Lung microvascular endothelial cell (primary cell): ENCODE measurements at places on chromosomes 12 and 14.

- no peak for DNase-seq
Measured at GRCh38 chr14:60618241-60618640, 31.0 kb downstream of the SIX1 start.

DNA sequence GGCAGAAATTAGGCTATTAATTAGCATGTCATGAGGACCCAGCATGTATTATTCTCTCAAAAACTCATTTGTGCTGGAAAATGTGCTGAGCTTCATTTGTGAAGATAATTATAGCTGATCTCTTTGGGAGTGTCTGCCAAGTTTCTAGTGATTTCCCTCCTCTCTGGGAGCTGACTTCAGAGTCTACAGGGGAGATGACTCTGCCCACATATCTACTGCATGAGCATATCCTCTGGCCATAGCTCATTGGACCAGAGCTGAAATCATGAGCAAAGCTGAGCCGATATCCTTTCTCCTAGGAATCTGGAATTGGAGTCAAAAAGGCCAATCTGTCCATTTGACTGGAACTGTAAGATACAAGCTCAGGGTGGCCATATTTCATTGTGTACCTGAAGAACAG is 5.9 kb downstream of the CCDC198 start:
- DNase-seq: no peak

- no peak for DNase-seq
Measured at GRCh38 chr12:92529944-92530343, 172.8 kb upstream of the PLEKHG7 start.

DNA sequence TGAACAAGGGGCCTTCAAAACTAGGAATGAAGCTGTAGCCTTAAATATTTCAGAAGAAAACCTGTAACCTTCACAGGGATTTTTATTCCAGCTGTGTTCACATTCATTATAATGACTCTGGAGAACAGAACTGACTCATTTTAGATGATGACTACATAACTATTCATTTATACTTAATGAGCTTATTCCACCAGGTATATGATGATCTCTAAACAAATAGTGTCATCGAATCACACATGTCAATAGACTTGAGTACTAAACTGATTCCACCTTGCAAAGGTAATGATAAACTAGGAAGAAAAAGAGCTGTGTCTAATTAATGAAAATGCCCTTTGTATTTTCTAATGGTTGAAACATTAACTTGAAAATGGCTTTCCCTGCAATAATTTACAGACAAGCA is 433.2 kb downstream of the PDZRN4 start:
- DNase-seq: no peak

- DNase-seq: peak; percentile 73
Measured at GRCh38 chr12:91355150-91356006, 172.8 kb upstream of the DCN start.

DNA sequence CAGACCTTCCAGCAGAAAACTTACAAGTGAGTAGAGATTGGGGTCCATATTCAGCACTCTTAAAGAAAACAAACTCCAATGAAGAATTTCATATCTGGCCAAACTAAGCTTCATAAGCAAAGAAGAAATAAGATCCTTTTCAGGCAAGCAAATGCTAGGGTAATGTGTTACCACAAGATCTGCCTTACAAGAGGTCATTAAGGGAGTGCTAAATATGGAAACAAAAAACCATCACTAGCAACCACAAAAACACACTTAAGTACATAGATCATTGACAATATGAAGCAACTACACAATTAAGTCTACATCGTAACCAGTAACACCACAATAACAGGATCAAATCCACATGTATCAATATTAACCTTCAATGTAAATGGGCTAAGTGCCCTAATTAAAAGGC is 47.1 kb upstream of the CLEC14A start:
- DNase-seq: no peak

GRCh38 chr12:131365821-131366260 is 345.0 kb upstream of the SFSWAP start:
- DNase-seq: no peak

- DNase-seq: no peak
Measured at GRCh38 chr12:25864306-25865276, 93.9 kb upstream of the RASSF8 start.

- no peak for DNase-seq
Measured at GRCh38 chr12:45586486-45586885, 143.0 kb upstream of the ARID2 start.

DNA sequence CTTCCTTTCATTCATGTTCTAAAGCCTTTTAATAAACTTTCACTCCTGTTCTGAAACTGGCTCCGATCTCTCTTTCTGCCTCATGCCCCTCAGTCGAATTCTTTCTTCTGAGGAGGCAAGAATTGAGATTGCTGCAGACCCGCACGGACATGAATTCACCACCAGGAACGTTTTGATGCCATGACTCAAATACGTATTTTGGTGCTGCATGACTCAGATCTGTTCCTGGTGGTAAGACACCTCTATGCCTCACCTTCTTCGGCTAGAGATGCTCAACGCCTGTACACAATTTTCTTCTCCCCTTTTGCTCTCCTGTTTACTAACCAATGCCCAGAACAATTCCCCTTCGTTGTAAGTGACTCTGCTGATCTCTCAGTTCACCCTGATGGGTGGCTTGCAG is 52.0 kb upstream of the RIMBP2 start:
- no peak for DNase-seq

DNA sequence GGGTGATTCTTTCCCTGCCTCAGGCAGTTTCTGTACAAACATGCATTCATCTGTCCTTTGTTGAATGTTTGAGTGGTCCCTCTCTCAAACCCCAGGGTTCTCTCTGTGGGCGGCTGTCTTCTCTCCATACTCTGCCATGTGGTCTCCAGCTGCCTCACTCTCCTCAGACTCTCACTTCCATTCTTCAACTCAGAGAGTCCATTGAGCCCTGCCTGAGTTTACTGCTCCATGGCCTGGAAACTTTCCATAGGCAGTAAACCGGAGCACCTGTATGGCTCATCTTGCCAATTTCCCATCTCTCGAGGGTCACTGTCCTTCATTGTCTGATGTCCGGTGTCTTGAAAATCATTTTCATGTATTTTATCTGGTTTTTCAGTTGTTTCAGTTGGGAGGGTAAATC is 11.3 kb downstream of the C14orf132 start:
- DNase-seq: no peak

DNA sequence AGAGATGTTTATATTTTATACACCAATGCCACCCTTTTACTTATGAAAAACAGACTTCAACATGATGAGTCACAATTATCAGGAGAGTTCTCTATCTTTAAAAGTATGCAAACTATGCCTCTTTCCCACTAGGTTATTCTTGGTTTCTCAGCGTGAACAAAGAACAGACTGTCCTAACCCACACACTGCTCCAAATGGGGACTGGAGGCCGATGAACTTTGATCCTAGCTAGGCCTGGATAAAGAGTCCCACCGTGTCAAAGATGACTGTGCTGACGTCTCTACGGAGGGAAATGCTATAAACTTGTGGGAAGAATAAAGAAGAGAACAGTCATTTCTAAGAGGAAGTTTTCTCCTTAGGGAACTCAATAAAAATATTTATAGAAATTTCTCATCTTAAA is 160.1 kb downstream of the EPS8 start:
- peak; percentile 89 for DNase-seq

DNA sequence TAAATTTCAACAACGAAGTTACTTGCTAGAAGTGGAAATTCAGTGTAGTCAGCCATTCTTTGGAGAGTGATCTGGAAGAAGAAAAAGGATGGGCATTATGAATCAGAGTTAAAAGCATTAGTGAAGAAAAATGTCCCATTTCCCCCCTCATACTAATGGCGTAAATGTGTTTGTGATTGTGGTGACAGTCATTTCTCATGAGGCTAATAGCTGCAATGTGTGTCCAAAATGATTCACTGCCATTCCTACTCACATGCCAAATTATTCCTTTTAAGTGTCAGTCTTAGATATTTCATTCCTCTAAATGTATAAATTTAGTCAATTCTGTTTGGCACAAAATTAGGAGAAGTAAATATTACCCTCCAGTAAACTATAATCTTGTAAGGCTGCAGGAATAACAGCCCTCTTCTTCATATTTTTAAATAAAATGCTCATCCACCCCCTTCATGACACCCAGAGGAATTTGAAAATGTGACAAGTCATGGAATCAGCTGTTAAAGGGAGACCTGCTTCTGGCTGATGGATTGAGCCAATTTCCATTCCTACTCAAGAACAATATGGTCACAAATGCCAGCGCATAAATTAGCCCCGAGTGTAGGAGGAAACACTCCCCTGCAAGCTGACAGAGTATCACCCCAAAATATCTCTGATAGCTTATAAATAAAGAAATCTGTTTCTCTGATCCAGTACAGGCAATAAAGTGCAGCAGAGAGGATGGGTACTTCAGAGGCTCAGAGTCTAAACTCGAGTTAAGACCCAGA is 912.3 kb upstream of the SEL1L start:
- DNase-seq: no peak

DNA sequence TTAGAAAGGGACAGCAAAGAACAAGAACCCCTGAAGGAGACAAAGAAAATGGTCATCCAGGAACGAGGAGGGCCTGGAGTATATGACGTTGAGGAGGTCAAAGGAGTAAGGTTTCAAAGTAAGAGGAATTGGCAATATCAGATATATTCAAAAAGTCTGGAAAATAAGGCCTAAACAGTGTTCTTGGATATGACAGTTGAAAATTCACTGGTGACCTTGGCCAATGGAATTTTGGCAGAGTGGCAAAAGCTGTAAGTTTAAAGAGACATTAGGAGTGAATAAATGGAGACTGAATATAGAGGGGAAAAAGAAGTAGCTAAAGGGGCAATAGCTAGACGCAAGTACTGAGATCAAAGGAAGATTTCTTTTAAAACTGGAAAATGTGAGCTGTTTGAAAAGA is 4.1 kb upstream of the ACTN1 start:
- no peak for DNase-seq

DNA sequence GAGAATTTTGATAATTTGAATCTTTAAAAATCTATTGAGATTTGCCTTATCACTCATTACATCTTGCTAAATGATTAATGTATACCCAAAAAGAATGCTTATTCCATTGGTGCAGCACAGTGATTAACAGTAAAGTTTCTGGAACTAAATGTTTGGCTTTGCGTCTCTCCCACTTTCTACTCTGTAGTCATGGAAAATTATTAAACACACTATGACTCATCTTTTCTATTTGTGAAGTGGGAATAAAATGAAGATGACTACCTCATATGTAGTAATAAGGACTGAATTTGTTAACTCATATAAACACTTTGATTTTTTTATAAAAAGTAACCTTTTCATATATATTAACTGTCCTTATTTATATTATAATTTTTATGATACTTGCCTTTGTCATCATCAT is 118.1 kb downstream of the RERGL start:
- DNase-seq: no peak

DNA sequence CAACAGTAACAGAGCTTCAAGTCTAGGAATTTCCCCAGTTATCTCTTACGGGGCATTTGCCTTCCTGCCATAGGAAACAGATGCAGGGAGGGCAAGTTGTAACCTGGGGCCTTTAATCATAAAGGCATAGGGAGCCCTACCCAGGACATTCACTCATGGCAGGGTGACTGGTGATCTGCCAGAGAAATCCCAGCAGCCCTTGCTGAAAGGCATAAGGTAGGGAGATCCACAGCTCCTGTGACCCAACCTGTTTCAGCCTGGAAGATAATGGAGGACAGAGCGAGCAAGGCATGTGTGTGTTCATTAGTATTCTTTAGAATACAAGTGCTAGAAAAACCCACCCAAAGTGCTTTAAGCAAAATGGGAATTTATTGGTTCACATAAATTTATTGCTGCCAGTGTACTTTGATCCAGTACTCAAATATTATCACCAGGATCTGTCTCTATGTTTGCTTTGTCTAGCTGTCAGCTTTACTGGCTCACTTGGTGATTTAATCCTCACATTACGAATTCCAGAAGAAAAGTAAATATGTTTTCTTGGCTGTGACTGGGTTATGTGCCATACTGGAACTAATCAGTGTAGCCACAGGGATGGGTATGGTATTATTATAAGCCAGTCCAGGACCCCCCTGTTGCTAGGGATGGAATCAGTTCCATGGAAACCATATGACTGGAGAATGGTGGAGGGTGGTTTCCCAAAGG is 21.1 kb upstream of the AKAP6 start:
- no peak for DNase-seq

- peak; percentile 86 for DNase-seq
Measured at GRCh38 chr14:99619835-99620834, 16.1 kb upstream of the CCDC85C start.

DNA sequence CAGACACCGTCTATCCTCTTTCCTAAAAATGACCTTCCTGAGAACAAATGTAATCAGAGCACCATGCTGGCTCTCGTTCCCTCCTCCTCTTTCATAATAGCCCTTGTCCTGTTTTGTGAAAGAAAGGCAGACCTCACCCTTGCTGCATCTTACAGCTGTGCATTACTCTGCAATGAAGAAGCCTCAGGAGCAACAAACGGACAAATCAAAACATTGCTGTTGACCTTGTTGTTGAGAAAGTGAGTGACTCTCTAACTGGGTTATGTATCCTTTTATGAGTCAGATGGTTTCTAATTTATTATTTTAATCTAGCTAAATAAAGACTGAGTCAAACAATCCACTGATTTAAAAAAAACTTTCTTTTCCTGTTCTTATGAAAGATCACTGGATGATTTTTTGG is 180.9 kb downstream of the RPS29 start:
- DNase-seq: no peak

DNA sequence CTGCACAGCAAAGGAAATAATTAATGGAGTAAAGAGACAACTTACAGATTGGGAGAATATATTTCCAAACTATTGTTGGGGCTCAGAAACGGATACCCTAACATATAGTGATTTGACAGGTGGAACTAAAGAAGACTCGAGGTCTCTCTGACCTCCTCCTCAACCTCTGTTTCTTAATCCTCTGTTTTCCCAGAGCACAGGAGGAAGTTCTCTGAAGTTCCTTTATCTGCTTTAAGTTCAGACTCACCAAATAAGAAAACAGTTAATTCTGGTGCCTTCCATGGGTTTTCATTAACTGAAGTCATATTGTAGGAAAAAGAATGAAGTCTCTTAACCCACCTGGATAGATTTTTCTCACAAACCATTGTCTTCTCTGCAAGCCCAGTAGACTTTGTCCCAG is 29.2 kb downstream of the CLEC2D start:
- DNase-seq: no peak

DNA sequence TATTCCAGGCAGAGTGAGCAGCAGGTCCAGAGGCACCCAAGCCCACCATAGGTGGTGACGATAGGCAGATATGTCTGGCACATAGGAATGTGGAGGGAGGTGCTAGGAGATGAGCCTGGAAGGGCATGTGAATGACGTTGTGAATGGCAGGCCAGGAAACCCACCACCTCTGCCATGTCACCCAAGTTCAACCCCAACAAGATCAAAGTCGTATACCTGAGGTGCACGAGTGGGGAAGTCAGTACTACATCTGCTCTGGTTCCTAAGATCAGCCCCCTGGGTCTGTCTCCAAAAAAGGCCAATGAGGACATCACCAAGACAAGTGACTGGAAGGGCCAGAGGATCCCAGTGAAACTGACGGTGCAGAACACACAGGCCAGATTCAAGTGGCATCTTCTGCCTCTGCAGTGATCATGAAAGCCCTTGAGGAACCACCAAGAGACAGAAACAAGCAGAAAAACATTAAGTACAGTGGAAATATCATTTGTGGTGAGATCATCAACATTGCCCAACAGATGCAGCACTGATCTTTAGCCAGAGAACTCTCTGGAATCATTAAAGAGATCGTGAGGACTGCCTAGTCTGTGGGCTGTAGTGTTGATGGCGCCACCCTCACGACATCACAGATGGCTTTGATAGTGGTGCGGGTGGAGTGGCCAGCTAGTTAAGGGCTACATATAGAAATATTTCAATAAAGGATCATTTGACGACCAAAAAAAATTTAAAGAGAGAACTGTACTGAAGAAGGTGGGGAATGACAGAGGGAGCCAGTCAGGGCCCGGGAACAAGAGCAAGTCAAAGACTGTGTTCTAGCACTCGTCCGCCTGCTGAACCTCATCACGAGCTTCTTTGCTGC is 99.7 kb downstream of the ZFP36L1 start:
- DNase-seq: peak; percentile 31

GRCh38 chr12:85423947-85424346 is 143.9 kb downstream of the ALX1 start:
- DNase-seq: no peak
